NCI-H1436 (cell line): ENCODE measurements at places on chromosomes 1 and 21.

DNA sequence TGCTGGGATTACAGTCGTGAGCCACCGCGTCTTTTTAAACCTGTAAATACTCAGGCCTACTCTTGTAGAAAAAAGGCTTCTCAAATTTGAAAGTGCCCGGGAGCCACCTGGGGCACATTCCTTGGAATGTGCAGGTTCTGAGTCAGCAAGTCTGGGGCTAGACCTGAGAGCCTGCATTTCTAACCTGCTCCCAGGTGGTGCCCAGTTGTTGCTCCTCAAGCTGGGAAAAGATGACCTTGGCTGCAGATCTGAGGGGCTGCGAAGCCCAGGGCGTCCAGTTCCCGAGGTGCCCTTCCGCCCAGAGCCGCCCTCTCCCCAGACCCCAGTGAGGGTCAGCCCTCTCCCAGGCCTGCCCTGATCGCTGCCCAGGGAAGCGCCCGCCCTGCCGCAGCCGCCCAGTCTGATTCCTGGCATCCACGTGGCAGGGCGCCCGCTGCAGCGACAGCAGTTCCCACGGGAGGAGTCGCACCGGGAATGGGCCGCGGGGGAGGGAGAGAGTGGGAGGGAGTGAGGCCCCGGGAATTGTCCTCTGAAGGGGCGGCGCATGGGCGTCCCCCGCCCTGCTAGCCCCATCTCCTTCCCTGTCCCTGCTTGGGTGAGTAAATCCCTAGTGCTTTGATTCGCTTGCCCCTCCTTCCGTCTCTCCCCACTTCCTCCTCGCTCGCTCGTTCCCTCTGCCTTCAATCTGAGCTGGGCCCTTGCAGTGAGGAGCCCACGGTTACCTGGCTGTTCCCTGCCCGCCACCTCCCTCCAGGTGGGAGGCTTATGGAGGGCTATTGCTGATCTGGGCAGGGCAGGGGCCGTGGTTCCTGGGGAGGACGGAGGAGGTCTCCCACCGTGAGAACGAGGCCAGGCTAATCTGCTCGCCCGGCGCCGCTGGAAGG is 18.8 kb upstream of the TENT5B start:
- peak; percentile 52 for DNase-seq

- no peak for DNase-seq
Observed at GRCh38 chr1:116386042-116386441, 13.0 kb downstream of the ATP1A1 start.

- DNase-seq = no peak
Observed at GRCh38 chr1:101884621-101885020, 112.1 kb downstream of the OLFM3 start.

DNA sequence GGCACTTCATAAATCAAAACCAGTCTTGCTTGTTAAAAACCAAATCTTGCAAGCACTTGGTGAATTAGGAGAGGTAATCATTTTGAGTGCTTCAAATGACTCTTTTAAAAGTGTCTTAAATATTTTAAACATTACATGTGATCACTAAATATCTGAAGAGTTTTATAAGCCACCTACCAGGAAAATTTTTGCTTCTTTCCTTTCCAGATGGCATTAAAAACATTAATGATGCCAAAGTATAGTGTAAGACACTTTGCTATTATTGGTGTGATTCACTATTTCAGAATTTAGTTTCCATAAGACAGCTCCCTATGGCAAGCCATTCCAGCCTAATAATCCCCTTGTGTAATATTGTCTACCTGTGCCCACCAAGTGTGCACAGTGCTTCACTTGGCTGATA is 548.8 kb upstream of the ADAMTS5 start:
- no peak for DNase-seq

- DNase-seq = peak; percentile 61
Observed at GRCh38 chr1:47192458-47193384, 2.9 kb upstream of the PDZK1IP1 start.

GRCh38 chr1:27509127-27510080 is 19.4 kb upstream of the WASF2 start:
- DNase-seq = no peak

DNA sequence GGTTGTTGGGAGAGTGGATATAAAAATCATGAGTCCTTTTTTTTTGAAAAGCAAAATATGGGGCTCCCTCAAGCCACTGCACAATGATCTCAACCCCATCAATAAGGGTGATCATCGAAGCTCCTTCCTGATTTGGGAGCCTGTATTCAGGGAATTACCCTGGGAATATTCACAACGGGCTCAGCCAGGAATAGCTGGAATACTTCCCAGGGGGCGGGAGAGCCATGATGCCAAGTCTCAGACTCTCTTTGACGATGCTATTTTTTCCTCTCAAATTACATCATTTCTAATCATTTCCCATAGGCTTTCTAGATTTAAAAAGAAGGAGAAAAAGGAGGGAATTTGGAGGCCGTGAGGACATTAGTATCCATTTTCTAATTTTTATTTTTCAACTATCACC is 18.4 kb downstream of the OLIG1 start:
- no peak for DNase-seq

- DNase-seq = no peak
Observed at GRCh38 chr1:19708567-19709110, 44.0 kb downstream of the HTR6 start.

GRCh38 chr1:6918925-6919511 is 133.8 kb downstream of the CAMTA1 start:
- no peak for DNase-seq

DNA sequence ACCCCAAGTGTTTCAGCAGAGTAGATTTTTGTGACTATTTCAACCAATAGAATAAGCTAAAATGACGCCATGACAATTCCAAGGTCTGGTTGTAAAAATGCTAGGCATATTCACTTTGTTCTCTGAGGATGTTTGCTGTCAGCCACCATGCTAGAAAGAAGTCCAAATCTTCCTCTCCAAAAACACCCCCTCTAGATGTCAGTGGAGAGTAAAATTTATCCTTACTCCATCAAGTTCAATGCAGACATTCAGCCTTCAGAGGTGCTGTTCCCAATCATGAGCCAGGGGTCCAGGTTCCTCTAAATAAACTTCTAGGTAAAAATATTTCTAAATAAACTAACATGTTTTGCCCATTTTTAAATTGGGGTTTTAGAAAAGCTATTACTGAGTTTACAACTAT is 395.4 kb upstream of the ADAMTS5 start:
- no peak for DNase-seq

DNA sequence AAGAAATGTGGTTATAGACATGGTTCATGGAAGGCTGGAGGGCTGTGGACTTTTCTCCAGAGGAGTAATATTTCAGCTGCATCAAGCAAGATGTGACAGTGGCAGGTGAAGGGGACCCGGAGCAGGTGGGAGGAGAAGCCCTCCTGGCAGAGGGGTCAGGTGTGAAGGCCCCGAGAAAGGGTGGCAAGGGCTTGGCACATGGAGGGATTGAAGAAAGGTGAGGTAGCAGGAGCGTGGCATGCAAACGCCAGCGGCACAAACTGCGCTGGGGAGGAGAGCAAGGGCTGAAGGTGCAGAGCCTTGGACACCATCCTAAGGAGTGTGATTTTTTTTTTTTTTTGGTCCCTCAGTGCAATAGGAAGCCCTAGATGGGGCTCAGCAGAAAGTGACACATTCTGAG is 244.6 kb downstream of the TOMM20 start:
- DNase-seq = no peak

GRCh38 chr1:207033302-207033701 is 746 bp upstream of the C1orf116 start:
- DNase-seq = no peak

DNA sequence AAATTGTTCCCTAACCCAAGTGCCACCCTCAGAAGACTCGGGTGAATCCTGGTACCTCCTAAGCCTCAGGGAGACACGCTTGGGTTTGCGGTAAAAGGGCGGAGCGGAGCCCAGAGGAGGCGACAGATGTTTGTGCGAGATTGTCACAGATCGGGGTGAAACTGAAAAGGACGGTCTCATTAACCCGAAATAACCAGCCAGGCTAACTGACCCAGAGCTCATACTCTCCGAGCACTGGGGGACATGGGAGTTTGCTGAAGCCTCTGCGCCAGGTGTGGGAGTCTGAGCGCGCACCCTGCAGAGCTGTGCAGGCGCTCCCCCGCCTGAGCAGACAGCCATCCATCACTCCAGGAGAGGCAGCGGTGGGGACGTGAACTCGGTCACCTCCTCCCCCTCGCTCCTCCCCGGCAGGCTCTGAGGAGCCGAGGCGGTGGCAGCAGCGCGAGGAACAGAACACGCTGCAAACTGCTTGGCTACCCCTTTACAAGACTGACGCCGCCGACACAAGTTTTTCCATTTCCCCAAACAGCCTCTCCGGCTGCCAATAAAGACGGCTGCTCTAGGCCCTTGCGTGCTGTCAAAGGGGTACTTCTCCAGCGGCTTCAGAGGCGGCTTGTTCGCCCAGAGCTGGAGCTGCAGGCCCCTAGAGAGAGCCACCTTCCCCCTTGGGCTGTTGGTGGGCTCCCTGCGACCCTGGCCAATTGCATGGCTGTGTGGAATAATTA is 43.5 kb downstream of the RRAGC start:
- DNase-seq = peak; percentile 17

DNA sequence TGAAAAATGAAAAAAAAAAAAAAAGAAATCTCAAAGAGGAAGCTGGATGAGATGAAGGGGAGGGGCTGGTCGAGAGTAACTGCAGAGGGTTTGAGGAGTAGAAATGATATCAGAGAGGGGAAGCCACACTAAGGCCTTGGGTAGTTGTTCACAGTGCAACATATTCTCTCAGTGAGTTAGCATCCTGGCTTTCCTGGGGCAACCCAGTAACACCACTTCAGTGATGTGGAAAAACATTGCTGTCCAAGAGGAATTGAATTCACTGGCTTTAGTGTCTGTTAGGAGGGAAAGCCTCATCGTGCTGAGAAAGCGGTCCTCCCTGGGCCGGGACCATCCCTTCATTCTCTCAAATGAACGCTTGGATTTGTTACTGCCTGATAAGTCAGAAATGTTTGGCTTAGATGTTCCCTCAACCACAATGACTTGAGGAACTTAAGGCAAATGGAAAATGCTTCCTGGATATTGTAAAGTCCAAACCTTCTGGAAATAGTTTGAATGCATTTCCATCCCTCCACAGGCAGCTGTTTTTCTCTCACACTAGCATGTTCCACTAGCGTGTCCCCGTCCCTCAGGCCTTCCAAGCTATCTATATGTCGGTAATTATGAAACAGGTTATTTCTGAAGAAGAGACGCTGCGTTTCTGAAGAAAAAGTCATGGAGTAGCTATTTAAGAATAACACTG is 12.2 kb downstream of the TGFB2 start:
- DNase-seq = no peak

GRCh38 chr1:161705537-161705936 is 1.5 kb upstream of the FCRLA start:
- no peak for DNase-seq

DNA sequence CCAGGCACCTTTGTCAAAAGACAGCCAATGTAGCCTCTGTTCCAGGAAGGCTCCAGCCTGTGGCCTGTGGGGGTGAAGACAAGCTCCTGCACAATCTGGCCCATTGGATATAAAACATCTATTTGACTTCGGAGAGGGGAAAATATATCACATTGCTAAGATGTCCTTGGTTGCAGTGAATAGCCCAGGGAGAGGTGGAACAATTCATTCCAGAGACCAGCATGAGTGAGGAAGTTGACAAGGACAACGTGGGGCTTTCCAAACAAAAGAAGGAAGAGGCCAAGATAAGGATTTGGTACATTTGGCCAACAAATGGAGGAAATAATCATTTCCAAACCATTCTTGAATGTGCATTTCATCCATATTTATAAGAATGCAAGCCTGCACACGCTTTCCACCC is 187.0 kb downstream of the ETS2 start:
- no peak for DNase-seq

GRCh38 chr1:211420389-211420788 is 71.6 kb downstream of the RD3 start:
- no peak for DNase-seq

DNA sequence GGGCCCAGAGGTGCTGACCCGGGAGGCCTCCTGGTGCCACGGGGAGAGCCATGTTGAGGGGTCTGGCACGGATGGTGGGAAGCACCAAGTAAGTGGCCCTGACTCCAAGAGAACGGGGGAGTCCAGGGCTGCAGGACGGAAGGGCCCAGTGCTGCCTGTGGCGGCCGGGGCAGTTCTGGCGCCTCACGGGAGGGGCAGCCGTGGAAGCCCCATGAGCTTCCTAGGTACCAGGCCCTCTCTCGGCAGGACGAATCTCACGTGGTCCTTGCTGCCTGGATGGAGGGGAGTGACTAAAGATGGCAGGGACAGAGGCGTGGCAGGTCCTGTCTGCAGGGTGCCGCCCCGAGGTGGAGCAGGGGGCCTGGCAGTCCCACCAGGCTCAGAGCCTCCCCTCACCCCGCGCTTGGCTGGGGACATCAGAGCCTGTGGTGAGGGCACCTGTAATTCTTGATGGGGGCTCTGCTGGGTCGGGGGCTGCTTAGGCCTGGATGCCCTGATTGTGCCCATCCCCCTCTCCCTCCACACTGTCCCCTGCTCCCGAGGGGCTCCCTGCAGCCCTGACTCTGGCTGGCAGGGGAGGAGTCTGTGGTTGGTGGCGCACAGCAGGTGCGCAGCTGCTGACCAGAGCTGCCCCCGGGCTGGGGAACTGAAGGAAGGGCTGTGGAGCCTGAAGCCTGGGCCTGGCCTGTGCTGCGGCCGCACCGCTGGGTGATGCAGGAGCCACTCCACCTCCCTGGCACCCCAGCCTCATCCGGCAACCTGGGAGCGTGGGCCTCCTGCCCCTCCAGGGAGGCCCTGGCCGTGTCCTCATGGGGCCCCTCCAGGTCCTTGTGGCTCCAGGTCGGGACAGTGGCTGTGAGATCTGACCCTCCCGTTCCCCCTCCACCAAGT is 31.4 kb downstream of the POFUT2 start:
- no peak for DNase-seq

DNA sequence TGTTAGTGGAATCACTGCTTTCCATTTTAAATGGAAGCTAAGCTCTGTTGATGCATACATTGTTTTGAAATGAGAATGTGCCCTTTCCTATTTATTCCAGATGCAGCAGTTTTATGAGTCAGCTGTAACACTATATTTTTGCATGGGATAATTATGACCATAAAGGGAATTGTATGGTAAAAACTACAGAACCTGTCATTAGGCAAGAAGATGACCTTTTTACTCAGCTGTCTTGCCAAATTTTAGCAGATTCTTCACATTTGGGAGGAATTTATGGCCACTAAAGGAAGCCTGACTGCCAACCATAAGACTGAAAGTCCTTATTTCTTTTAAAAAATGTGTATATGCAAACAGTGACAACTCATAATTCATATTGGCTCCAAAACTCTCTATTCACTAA is 356.3 kb upstream of the PRMT6 start:
- DNase-seq = no peak
